ENCODE measurements at places on chromosomes 3 and 15.

GRCh38 chr3:63927422-63928280, 15.5 kb upstream of the SCAANT1 start:
- DNase-seq: no peak

- DNase-seq: no peak
Measured at GRCh38 chr3:110099711-110100110, 762.4 kb upstream of the DPPA4 start.

GRCh38 chr3:81699536-81700320, 61.7 kb downstream of the GBE1 start:
- DNase-seq: no peak

- DNase-seq: no peak
Measured at GRCh38 chr3:126858887-126859286, 124.0 kb upstream of the PLXNA1 start.

DNA sequence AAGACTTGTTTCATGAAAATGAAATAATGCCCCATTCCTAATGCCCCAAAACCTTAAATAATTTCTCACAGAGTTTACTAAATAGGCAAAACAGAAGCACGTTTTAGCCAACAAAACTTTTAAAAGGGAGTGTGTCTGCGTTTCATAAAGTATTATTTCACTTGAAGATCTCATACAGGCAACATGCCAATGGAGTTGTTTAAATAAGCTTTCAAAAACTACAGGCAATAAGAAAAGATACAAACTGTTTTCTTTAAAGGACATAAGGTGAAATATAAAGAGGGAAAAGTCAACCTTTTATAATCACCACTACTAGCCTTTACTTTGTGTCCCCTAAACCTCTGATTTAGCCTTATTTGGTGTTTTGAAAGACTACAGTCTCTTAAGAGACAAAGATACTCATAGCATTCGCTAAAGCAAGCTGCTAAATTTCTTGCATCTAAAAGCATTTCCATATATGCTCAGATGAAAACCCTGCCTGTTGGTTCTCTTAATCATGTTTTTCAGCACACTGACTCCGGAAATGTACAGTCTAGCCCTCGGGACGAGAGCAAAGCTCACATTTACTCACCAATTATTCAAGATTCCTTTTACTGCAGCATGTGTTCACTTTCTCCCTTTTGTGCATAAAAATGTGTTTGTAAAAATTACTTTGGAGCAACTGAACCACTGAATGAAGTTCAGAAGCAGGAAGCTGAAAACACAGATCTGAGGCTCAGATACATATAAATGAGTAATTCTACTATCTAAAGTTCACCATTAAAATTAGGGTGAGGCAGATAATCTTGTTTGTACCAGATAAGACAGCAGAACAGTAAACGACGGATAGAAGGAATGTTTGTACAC, 119.0 kb downstream of the GOLIM4 start:
- no peak for DNase-seq

- DNase-seq: no peak
Measured at GRCh38 chr3:77055841-77056341, 16.0 kb downstream of the ROBO2 start.

DNA sequence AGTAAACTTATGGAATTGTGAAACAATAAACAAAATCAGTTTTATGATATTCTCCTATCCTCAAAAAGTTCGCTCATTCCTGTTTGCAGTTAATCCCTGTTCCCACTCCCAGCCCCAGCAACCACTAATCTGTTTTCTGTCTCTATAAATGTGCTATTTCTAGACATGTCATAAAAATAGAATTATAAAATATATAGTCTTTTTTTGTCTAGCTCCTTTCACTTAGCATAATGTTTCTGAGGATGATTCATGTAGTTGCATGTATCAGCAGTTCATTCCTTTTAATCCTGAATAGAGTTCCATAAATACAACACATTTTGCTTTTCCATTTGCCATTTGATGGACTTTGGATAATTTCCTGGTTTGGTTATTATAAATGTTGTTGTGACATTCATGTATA, 140.0 kb downstream of the KCNAB1 start:
- DNase-seq: no peak

GRCh38 chr3:171487382-171487781, 27.2 kb upstream of the TNIK start:
- no peak for DNase-seq

- no peak for DNase-seq
Measured at GRCh38 chr15:78083687-78084448, 6.4 kb upstream of the TBC1D2B start.

DNA sequence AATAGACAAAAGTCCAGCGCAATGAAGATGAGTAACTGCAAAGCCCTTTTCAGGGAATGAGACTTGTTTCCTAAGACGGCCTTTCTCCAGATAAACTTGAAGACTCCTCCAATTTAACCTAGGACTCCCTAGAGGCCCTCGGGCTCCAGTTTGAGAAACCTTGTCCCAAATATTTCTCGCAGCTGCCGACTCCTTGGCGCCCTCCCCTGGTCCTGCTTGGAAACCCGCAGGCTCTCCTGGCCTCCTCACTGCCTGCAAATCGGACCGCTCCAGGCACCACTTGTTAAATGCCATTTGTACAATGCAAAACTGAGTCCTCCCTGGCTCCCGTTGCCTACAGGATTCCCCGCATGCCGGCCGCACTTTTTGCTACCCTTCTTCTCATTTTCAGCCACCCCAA, 36.8 kb downstream of the MUC4 start:
- no peak for DNase-seq

DNA sequence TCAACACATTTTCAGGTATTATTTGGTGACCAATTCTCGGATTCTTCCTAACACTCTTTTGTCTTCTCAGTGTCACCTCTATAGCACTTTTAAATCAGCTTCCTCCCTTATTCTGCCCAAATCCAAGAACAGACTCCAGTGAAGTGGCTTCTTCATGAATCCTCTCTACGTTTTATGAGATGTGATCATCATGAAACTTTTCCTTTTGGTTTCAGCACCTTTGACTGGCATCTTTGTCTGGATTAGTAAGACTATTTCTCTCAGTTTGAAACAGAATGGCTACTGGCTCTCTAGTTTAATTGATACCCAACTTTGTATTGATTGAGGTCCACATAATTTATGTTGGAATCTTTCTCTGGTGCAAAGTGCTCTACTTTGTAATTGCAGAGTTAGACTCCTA, 45.6 kb downstream of the CMC1 start:
- no peak for DNase-seq

GRCh38 chr15:38876621-38877020, 312.0 kb upstream of the RASGRP1 start:
- DNase-seq: no peak

DNA sequence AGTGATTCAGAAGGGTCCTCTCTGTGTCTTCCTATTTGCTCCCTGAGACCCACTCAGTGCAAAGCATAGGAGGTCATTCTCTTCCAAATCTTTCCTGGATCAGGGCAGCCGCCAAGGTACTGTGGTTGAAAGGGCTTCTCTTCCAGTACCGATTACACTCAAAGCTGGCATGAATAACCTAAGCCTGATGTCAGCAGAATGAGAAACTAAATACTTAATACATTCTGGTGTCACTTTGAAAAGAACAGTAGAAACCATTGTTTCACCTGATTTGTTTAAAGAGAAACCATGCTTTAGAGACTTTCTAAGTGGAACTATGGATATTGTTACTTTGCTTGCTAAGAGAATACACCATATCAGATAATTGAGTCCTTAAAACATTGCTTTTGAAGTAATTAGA, 50.2 kb downstream of the PDHB start:
- DNase-seq: no peak

- DNase-seq: peak; percentile 34
Measured at GRCh38 chr15:63752075-63752684, 81.6 kb downstream of the HERC1 start.

DNA sequence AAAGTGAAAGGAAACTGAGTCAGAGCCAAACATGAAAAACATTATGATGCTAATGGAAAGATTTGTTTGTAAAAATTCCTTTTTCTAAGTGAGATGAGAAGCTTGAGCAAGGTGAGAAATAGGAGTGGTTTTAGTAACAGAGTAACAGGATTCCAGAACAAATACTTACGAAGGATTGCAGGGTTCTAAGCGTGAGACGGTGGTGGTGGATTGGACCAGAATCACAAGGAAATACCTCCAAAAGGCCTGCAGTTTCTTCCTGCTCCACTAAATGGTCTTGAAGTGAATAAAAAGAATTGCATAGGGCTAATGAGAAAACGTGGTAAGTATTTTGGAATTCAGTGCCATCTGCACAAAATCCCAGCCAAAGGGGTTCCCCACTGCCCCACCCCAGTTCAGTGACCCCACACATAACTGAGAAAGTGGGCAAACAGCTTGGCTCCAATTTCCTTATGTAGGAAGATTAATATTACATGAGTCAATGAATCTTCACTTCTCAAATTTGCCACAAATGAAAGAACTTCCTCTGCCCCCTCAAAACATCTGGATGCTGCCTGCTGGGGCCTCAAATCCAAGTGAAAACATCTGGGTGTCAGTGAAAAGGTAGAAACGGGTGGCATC, 283.8 kb upstream of the NR2F2 start:
- no peak for DNase-seq

DNA sequence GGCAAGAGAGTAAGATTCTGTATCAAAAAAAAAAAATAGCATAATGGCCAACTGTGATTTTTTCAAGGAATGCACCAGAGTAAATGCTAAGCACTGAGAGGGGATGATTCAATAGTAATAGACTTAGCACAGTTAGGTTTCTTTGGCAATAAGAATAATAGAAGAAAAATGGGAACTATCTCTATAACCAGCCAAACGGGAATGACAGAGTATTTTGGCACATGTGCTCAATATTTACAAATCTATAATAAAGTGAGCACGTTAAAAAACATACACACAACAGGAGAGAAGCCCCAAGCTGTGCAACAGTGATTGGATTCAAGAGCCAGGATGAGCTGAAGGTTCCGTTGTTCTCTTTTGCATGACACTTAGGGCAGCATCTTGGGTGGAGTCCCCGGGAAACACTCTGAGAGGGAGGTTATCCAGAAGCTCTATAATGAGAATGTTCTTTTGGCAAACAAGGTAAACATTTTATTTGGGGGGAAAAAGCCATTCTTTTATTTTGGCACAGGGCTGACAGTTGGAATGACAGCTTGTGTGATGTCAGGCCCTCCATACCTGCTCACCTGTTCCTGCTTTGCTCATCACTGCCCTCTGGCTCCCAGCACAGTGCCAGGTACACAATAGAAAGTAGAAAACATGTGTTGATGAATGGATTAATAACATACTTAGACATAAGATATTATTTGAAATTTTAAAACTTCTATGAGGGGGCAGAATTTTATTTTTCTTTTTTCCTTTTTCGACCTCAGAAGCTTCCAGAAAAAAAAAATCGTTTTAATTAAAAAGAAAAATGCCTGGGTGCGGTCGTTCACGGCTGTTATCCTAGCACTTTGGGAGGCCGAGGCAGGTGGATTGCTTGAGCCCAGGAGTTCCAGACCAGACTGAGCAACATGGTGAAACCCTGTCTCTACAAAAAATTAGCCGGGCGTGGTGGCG, 44.0 kb upstream of the MUC4 start:
- no peak for DNase-seq

GRCh38 chr3:52056521-52056967, at the start of gene DUSP7:
TSS of gene DUSP7 (minus strand) at chr3:52056571. CDS start at chr3:52056366, 205 bp downstream.
- DNase-seq: peak; percentile 88

GRCh38 chr15:40790718-40791117, 16.2 kb upstream of the ZFYVE19 start:
- no peak for DNase-seq

DNA sequence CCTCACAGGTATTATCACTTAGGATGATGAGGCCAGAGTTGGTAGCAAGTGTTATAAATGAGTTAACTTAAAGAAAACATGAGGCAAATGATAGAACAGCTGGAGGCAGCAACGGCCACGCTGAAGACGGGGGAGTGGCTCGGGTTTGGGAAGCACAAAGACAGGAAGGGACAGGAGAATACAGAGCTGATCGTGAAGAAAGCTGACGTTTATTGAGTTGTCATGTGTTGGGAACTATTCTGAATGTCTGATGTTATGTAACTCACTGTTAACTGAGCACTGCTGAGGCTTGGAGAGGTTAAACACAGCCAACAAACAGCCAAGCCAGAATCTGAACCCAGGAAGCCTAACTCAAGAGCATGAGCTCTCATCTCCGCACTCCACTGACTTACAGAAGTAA, 42.3 kb downstream of the FGD5 start:
- no peak for DNase-seq

DNA sequence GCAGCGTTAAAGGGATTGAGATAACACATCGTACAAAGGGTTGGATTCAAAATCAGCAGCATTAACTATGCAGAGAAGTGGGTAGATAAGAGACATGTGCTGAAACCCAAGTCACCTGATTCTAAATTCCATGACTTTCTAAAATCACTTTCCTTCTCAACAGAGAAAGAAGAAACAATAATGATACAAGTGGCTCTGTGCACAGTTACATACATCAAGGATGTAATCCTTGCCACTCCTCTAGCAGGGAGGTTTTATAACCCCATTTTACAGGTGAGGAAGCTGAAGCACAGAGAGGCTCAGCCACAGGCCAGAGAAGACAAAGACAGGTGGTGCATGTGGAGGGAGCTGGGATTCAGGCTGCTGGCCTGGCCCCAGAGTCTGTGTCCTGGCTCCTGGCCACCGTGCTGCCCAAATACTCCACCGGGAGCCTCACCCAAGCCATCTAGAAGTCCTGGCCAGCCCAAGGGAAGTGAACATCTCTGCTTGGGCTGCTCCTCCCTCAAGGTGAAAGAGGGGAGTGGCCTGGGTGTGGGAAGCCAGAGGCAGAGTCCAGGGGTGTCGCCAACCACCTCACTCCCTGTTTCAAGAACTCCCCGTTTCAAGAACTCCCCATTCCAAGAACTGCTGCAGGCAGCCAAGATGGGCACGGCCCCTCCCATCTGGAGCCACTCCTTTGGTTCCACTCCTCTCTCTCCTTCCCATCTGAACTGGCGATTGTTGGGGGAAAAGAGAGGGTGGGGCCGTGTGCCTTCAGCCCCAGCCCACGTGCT, 147.1 kb downstream of the NUP210 start:
- DNase-seq: no peak

DNA sequence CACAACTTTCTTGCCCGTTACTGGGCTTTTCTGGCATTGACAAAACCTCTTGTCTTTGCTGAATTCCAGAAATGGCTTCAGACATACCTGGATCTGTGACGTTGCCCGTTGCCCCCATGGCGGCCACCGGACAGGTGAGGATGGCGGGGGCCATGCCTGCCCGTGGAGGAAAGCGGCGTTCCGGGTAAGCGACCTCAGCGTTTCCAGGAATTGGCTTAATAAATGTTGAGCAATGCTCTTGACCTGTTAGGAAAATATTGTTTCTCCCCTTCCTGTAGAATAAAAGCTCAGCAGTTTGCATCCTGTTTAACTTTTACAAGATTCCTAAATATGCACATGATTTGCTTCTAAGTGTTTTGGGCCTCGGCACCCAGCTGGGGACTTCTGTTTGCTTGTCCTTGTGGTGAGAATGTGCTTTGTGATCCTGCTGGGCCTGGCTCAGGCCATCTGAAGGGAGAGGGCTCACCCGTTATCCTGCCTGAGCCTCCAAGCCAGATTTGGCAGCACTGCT, 46.7 kb downstream of the ARNT2 start:
- DNase-seq: no peak

- no peak for DNase-seq
Measured at GRCh38 chr3:187783098-187783497, 37.8 kb upstream of the BCL6 start.

Measured in GM13977 (cell line).